Esophagus muscularis mucosa (tissue), 4 donors: ENCODE measurements at places on chromosomes 13 and 19. TPM values are rescaled to one million over a fixed set of nuclear protein-coding genes. Genes with fewer than 3 reads are reported as not detected.

COX7A1 gene
- 86.3 TPM for total RNA-seq

C1QTNF9 gene
- 0.83 TPM for total RNA-seq

CCL25 gene
- not detected for total RNA-seq

ZSCAN5C gene
- not detected for total RNA-seq

ZNF790 gene
- 5.8 TPM for total RNA-seq

ZNF534 gene
- 0.63 TPM for total RNA-seq

CD70 gene
- total RNA-seq: 0.52 TPM

PCID2 gene
- total RNA-seq: 42.6 TPM

RNF113B gene
- total RNA-seq: not detected

DNA sequence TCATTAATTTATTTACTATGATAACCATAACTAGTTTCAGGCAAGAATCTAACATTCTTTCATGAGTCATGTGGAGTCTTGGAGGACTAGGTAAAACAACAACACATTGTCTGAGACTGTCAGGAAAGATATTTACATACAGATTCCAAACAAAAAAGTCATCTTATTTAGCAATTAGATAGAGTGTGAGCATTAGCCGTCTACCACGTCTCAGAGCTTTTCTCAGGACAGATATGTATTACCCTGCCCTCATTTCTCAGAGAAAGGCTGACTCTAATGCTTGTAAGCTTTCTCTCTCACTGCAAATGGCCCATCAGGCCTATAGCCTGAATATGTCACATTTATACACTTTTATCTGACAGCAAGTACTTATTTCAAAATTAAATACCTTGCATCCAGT, 312.1 kb upstream of the PCDH20 start:
- H3K4me3 ChIP-seq: no peak overlapping the region
- H3K27me3 ChIP-seq: no peaks in the 10 kb centered on the region
- H3K27ac ChIP-seq: no peak overlapping the region
- H3K4me1 ChIP-seq: peaks cover 14% of the 10 kb centered on the region
- DNase-seq: no peak

DNA sequence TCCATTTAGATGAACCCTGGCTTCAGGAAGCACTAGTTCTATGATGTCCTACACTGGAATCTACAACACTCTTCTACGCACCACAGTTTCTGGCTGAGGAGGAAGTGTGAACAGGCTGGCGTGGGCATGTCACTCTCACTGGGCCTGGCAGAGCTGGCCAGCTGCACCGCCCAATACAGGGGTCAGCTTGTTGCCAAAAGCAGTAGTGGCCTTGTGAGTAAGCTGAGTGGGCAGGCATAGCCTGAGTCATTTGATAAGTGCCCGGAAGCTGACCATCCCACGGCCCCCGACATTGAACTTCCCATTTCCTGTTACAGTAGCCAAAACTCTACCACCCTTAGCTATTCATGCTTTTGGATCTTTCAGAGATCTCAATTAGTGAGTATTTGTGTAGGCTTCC, 240.9 kb upstream of the SERP2 start:
- no peak overlapping the region for H3K4me3 ChIP-seq
- H3K27me3 ChIP-seq: no peaks in the 10 kb centered on the region
- peak overlapping the region; percentile 8 for H3K27ac ChIP-seq
- DNase-seq: no peak
- H3K4me1 ChIP-seq: peaks cover 12% of the 10 kb centered on the region
- H3K36me3 ChIP-seq: no peaks in the 10 kb centered on the region

GRCh38 chr13:109784590-109785140, 1.7 kb downstream of the IRS2 start:
- peak overlapping the region; percentile 97 for H3K4me3 ChIP-seq
- H3K27me3 ChIP-seq: no peaks in the 10 kb centered on the region
- peak overlapping the region; percentile 93 for H3K27ac ChIP-seq
- DNase-seq: peak; percentile 91
- peaks cover 47% of the 10 kb centered on the region for H3K36me3 ChIP-seq

- no peaks in the 10 kb centered on the region for H3K27me3 ChIP-seq
- H3K27ac ChIP-seq: peak overlapping the region; percentile 35
- peak overlapping the region; percentile 52 for H3K4me3 ChIP-seq
- no peaks in the 10 kb centered on the region for H3K36me3 ChIP-seq
Observed at GRCh38 chr19:46426035-46426505, 2.7 kb downstream of the PNMA8C start.

GRCh38 chr19:12834976-12835757, 788 bp upstream of the RTBDN start:
- no peak overlapping the region for H3K4me3 ChIP-seq
- no peaks in the 10 kb centered on the region for H3K36me3 ChIP-seq
- H3K27me3 ChIP-seq: no peaks in the 10 kb centered on the region
- H3K4me1 ChIP-seq: peaks cover 14% of the 10 kb centered on the region

GRCh38 chr13:93745884-93746283, 519.3 kb downstream of the GPC6 start:
- H3K27ac ChIP-seq: no peak overlapping the region
- no peaks in the 10 kb centered on the region for H3K36me3 ChIP-seq
- no peaks in the 10 kb centered on the region for H3K27me3 ChIP-seq
- H3K4me1 ChIP-seq: no peaks in the 10 kb centered on the region
- no peak overlapping the region for H3K4me3 ChIP-seq

DNA sequence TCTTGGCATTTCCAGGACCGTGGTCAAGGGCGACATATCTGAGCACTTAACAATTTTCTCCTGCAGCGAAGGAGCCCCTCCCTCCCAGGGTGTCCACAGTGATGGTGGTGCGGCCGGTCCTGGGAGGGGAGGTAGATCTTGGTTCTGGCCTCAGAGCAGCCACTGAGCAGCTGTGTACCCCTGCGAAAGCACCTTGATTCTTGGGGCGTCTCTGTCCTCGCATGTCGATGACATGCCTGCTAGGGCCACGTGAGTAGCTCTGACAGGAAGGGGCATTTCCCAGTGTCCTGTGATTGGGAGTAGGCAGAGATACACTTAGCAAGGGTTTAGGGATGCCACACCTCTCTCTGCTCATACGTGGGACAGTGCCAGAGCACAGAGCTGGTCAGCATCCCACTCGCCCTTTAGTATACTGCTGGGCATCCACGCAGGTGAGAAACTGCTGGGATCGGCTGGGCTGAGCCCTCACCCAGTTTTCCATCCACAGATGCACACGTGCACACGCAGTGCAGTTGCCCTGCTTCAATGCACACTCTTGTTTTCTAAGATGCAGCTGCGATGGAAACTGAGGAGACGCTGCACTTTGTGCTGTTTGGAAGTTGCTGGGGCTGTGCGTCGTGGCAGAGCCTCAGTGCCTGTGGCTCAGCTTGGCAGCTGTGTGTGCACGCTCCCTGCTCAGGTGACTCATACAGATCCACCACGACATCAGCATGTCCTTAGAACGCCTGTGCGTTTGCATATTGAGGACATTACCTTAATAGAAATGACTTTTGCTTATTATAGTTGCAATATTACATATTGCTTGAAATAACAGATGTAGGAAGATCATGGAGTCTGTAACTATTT, 66.8 kb downstream of the TEX29 start:
- H3K4me3 ChIP-seq: no peak overlapping the region
- no peak overlapping the region for H3K27ac ChIP-seq
- no peak for DNase-seq
- H3K36me3 ChIP-seq: no peaks in the 10 kb centered on the region

DNA sequence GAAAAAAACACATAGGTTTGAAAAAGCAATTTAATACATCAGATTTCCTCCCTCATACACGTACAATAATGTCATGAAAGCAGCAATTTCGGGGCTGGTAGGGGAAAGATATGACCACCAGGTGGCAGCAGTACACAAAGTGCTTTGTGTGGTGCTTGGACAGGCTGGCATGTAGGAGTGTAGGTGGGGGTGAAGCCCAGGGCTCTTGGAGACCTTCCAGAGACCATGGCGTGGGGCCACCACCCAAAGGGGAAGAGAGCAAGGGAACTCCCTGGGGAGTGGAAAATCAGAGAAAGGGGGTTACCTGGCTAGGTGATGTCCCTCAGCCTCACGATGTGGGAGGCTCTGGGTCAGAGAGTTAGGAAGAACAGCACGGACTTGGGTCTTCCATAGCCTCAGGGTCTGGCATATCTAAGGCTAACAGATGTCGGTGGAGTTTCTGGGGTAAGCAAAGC, 11.8 kb upstream of the CCNA1 start:
- no peaks in the 10 kb centered on the region for H3K36me3 ChIP-seq
- H3K4me1 ChIP-seq: no peaks in the 10 kb centered on the region
- no peak overlapping the region for H3K27ac ChIP-seq

DNA sequence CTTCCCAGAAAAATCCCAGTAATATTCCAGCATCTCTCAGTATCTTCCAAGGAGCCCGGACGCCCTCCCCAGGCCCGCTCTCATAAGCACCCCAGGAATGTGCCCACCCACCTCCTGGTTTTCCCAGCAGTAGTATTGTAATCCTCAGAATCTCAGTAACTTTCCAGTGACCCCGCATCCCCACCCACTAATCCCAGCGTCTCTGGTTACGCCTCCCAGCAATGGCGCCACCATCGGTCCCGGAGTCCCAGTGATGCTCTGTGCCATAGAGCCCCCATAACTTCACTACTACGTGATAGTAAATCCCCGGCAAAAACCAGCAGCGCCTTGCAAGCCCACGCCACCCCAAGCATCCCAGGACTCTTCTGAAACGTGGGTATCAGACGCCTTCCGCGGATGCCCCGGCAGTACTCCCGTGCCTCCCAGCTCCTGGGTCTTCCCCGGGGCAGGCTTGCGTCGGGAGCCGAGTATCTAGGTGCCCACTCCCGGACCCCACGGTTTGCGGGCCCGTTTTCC, 928 bp upstream of the PNPLA6 start:
- peak overlapping the region; percentile 87 for H3K4me3 ChIP-seq
- H3K27me3 ChIP-seq: no peaks in the 10 kb centered on the region
- H3K36me3 ChIP-seq: peaks cover 57% of the 10 kb centered on the region
- peak; percentile 95 for DNase-seq
- peak overlapping the region; percentile 97 for H3K27ac ChIP-seq

DNA sequence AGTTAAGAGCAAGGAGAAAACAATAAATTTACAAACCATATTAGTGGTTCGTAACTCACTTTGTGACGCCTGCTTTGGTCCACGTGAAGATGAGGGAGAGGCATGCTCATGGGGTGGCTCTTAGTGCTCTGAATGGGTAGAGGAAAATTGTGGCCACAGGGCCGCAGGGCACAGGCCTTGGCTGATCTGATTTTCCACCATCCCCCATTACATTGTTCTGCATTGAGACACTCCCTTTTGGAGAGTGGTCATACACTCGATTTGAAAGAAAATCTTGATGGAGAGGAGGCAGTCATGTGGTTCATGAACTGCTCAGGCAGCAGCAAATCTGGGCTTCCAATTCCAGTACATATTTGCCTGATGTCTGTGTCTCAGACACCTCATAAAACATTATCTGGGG, 815.2 kb downstream of the UQCRFS1 start:
- DNase-seq: no peak
- H3K4me3 ChIP-seq: no peak overlapping the region
- H3K27ac ChIP-seq: no peak overlapping the region
- no peaks in the 10 kb centered on the region for H3K4me1 ChIP-seq

DNA sequence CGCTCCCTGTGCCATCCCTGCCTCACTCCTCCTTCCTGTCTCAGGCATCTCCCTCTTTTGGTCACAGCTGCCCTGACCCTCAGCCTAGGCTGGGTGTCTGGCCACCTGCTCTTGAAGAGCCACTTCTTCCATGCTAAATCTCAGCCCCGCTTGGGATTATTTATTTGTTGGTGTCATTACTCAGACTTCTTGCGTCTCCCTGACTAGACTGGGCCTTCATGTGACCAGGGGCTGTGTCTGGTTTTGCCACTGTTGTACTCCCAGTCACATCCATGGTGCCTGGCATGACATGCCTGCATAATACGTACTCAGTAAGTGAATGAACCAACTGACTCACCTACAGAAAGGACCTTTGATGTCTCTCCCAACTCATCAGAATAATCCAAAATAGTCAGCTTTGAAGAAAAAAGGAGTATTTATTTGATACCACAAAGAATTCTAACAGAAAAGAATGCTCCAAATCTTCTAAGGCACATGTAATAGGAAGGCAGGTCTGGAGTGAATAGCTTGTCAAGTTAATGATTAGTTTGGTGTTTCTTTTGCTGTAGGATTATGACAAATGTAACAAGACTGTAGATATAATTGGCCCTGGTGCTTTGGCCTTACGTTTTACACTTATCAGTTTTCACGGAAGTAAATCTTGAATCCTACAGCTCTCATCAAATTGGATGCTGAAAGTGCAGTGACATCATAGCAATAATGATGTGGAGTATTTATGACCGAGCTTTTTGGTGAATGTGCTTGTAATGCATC, 84.0 kb downstream of the ALOX5AP start:
- H3K27me3 ChIP-seq: no peaks in the 10 kb centered on the region
- no peaks in the 10 kb centered on the region for H3K36me3 ChIP-seq
- no peak for DNase-seq
- H3K4me3 ChIP-seq: no peak overlapping the region
- H3K4me1 ChIP-seq: peaks cover 3% of the 10 kb centered on the region

GRCh38 chr13:101673360-101674105, 221.1 kb downstream of the ITGBL1 start:
- DNase-seq: no peak
- no peaks in the 10 kb centered on the region for H3K27me3 ChIP-seq
- no peaks in the 10 kb centered on the region for H3K4me1 ChIP-seq
- H3K4me3 ChIP-seq: no peak overlapping the region
- H3K27ac ChIP-seq: no peak overlapping the region

GRCh38 chr19:46192992-46193650, 36.4 kb upstream of the IGFL1 start:
- H3K27me3 ChIP-seq: peaks cover 4% of the 10 kb centered on the region
- no peak overlapping the region for H3K27ac ChIP-seq
- H3K4me3 ChIP-seq: no peak overlapping the region
- H3K4me1 ChIP-seq: no peaks in the 10 kb centered on the region
- H3K36me3 ChIP-seq: no peaks in the 10 kb centered on the region
- DNase-seq: no peak

- peaks cover 12% of the 10 kb centered on the region for H3K27me3 ChIP-seq
- H3K4me3 ChIP-seq: no peak overlapping the region
- DNase-seq: no peak
Observed at GRCh38 chr19:3132971-3133792, 2.7 kb upstream of the GNA15 start.

- no peak overlapping the region for H3K4me3 ChIP-seq
- H3K36me3 ChIP-seq: no peaks in the 10 kb centered on the region
- H3K27me3 ChIP-seq: peaks cover 27% of the 10 kb centered on the region
- DNase-seq: peak; percentile 87
- no peak overlapping the region for H3K27ac ChIP-seq
Observed at GRCh38 chr13:111904701-111905608, 162.0 kb upstream of the SOX1 start.

- H3K36me3 ChIP-seq: peaks cover 4% of the 10 kb centered on the region
- DNase-seq: no peak
- no peaks in the 10 kb centered on the region for H3K27me3 ChIP-seq
- peak overlapping the region; percentile 16 for H3K27ac ChIP-seq
- H3K4me3 ChIP-seq: no peak overlapping the region
- peaks cover 76% of the 10 kb centered on the region for H3K4me1 ChIP-seq
Observed at GRCh38 chr13:111217641-111218040, 102.5 kb downstream of the ARHGEF7 start.
